Left ventricle myocardium inferior (tissue), 1 donor: ENCODE measurements at places on chromosomes 16 and 17. TPM values are rescaled to one million over a fixed set of nuclear protein-coding genes. Genes with fewer than 3 reads are reported as not detected.

TBC1D3B gene
- 3.4 TPM for total RNA-seq

RNF112 gene
- total RNA-seq, result 1.6 TPM

KRT222 gene
- total RNA-seq, result 0.38 TPM

MT3 gene
- total RNA-seq, result 4.1 TPM

ACAP1 gene
- total RNA-seq, result 13.4 TPM

RAB26 gene
- total RNA-seq, result 1.7 TPM

EEF2K gene
- total RNA-seq, result 22.1 TPM

- peaks cover 5% of the 10 kb centered on the region for H3K27me3 ChIP-seq
- H3K36me3 ChIP-seq, result peaks cover 35% of the 10 kb centered on the region
- H3K4me1 ChIP-seq, result peaks cover 52% of the 10 kb centered on the region
- peak overlapping the region; percentile 89 for H3K27ac ChIP-seq
- DNase-seq, result no peak
Measured at GRCh38 chr17:37642681-37643080, 565 bp downstream of the DDX52 start.

DNA sequence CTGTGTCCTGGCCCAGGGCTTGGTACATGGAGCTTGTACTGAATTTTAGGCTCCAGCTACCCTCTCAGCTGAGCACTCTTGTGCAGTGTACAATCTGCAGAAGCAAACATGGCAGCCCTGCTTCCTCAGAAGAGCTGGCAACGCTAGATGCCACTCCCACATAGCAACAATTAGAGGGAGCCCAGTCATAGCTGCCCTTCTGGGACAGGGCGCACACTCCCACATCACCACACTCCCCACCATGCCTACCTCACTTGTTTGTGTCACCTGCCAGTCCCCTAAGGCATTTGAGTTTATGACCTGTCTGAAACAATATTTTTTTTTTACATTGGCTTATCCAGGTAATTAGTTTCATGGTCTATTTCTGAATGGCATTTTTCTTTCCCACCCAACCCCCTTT, 72.3 kb downstream of the C17orf67 start:
- no peak overlapping the region for H3K4me3 ChIP-seq
- no peak overlapping the region for H3K27ac ChIP-seq
- H3K4me1 ChIP-seq, result no peaks in the 10 kb centered on the region
- peaks cover 12% of the 10 kb centered on the region for H3K27me3 ChIP-seq

DNA sequence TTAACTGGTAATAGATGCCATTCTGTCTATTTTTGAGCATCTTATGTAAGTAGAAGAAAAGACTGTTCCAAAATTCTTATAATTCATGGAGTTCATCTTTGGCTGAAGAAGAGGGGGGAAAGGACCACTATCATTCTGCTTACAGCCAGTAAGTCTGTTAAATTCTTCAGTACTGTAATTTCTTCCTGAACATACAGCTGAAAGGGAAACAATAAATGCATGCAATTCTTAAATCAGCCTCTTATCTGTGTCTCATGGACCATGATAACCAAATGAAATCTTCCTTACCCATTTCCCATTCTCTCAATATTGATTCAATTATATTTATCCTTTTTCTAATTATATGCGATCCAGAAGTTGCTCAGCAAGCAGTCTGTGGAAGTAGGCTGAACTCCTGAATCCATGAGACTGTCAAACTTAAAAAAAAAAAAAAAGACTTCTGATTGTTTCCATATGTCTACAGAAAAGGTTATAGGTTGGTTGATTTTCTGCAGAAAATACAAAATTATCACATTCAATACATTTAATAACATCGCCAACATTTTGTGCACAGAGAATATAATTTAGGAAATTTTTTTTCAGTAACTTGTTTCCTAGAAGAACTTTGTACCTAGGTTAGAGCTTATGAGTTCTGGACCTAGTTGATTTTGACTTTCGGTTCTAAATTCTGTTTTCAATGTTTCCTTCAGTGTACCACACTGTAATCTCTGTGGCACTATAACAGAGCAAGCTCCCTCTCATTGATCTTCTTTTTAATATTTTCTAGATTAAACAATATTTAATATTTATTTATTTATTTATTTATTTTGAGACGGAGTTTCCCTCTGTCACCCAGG, 1.2 kb upstream of the ABCA9 start:
- peaks cover 8% of the 10 kb centered on the region for H3K36me3 ChIP-seq
- no peak for DNase-seq
- no peaks in the 10 kb centered on the region for H3K4me1 ChIP-seq
- H3K27me3 ChIP-seq, result no peaks in the 10 kb centered on the region
- H3K4me3 ChIP-seq, result no peak overlapping the region

- no peaks in the 10 kb centered on the region for H3K27me3 ChIP-seq
- H3K4me3 ChIP-seq, result no peak overlapping the region
- H3K4me1 ChIP-seq, result peaks cover 12% of the 10 kb centered on the region
Measured at GRCh38 chr16:11050944-11051343, 106.6 kb downstream of the CLEC16A start.

GRCh38 chr16:64434526-64435069, 687.3 kb downstream of the CDH11 start:
- no peak overlapping the region for H3K4me3 ChIP-seq
- H3K36me3 ChIP-seq, result no peaks in the 10 kb centered on the region
- no peaks in the 10 kb centered on the region for H3K27me3 ChIP-seq
- DNase-seq, result no peak
- peaks cover 6% of the 10 kb centered on the region for H3K4me1 ChIP-seq

GRCh38 chr16:1438229-1439057, 5.9 kb downstream of the CCDC154 start:
- no peak overlapping the region for H3K4me3 ChIP-seq
- no peak overlapping the region for H3K27ac ChIP-seq
- H3K4me1 ChIP-seq, result no peaks in the 10 kb centered on the region
- H3K36me3 ChIP-seq, result no peaks in the 10 kb centered on the region
- no peak for DNase-seq

GRCh38 chr16:79839466-79840341, 239.2 kb upstream of the MAF start:
- no peaks in the 10 kb centered on the region for H3K36me3 ChIP-seq
- DNase-seq, result peak; percentile 38
- H3K4me3 ChIP-seq, result no peak overlapping the region
- peak overlapping the region; percentile 13 for H3K27ac ChIP-seq

GRCh38 chr16:83538707-83539106, 269.1 kb upstream of the HSBP1 start:
- no peaks in the 10 kb centered on the region for H3K27me3 ChIP-seq
- DNase-seq, result no peak
- no peaks in the 10 kb centered on the region for H3K36me3 ChIP-seq
- no peak overlapping the region for H3K4me3 ChIP-seq
- H3K4me1 ChIP-seq, result no peaks in the 10 kb centered on the region
- H3K27ac ChIP-seq, result no peak overlapping the region

GRCh38 chr17:69714669-69715068, 300.2 kb downstream of the MAP2K6 start:
- H3K27me3 ChIP-seq, result no peaks in the 10 kb centered on the region
- DNase-seq, result no peak
- H3K27ac ChIP-seq, result no peak overlapping the region
- H3K4me1 ChIP-seq, result no peaks in the 10 kb centered on the region
- no peak overlapping the region for H3K4me3 ChIP-seq
- no peaks in the 10 kb centered on the region for H3K36me3 ChIP-seq

- no peak for DNase-seq
- H3K36me3 ChIP-seq, result peaks cover 3% of the 10 kb centered on the region
- H3K27me3 ChIP-seq, result no peaks in the 10 kb centered on the region
- H3K4me3 ChIP-seq, result no peak overlapping the region
Measured at GRCh38 chr17:60888812-60889709, 211.4 kb downstream of the BCAS3 start.

GRCh38 chr17:7884581-7885366, 3.8 kb upstream of the CHD3 start:
- no peaks in the 10 kb centered on the region for H3K27me3 ChIP-seq
- H3K36me3 ChIP-seq, result peaks cover 12% of the 10 kb centered on the region
- peak overlapping the region; percentile 88 for H3K4me3 ChIP-seq
- peaks cover 67% of the 10 kb centered on the region for H3K4me1 ChIP-seq
- peak overlapping the region; percentile 98 for H3K27ac ChIP-seq

GRCh38 chr17:752620-753219, 656 bp upstream of the GEMIN4 start:
- peak overlapping the region; percentile 99 for H3K4me3 ChIP-seq
- DNase-seq, result peak; percentile 75

DNA sequence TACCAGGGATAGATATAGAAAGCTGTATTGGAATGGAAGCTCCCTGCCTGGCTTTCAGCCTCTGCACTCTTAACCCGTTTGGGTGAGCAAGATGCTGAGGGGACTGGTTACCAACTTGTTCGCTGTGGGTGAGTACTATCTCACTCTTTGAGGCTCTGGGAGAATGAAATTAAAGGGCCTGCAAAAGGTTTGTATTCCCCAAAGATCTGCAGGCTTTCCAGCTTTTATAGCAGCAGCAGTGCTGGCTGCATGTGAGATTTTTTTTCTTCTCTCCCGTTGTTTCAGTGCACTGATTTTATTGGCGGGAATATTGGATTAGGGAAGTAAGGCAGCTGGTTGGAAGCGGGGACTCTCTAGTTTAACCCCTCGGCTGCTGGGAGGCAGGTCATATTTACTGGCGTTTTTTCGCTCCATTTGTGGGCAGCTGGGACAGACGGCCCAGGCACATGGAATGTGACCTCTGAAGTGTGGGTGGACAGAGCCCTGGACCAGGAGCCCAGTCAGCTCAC, 30.9 kb downstream of the C17orf75 start:
- no peaks in the 10 kb centered on the region for H3K36me3 ChIP-seq
- DNase-seq, result no peak
- peaks cover 18% of the 10 kb centered on the region for H3K27me3 ChIP-seq
- peak overlapping the region; percentile 22 for H3K4me3 ChIP-seq
- no peaks in the 10 kb centered on the region for H3K4me1 ChIP-seq

GRCh38 chr16:83021045-83021444, 394.3 kb downstream of the CDH13 start:
- H3K27me3 ChIP-seq, result no peaks in the 10 kb centered on the region

GRCh38 chr17:10021272-10021984, 116.4 kb upstream of the RCVRN start:
- no peak overlapping the region for H3K4me3 ChIP-seq
- DNase-seq, result no peak
- peak overlapping the region; percentile 37 for H3K27ac ChIP-seq
- H3K27me3 ChIP-seq, result no peaks in the 10 kb centered on the region
- no peaks in the 10 kb centered on the region for H3K36me3 ChIP-seq

GRCh38 chr17:16987830-16988601, 16.1 kb upstream of the TNFRSF13B start:
- peak; percentile 70 for DNase-seq
- no peaks in the 10 kb centered on the region for H3K36me3 ChIP-seq
- H3K4me1 ChIP-seq, result peaks cover 18% of the 10 kb centered on the region
- no peak overlapping the region for H3K4me3 ChIP-seq

- H3K27ac ChIP-seq, result no peak overlapping the region
- no peaks in the 10 kb centered on the region for H3K27me3 ChIP-seq
- H3K36me3 ChIP-seq, result no peaks in the 10 kb centered on the region
- no peaks in the 10 kb centered on the region for H3K4me1 ChIP-seq
- no peak overlapping the region for H3K4me3 ChIP-seq
Measured at GRCh38 chr16:56709443-56710040, 20.4 kb upstream of the NUP93 start.

- H3K27ac ChIP-seq, result no peak overlapping the region
- peaks cover 26% of the 10 kb centered on the region for H3K4me1 ChIP-seq
- no peak for DNase-seq
Measured at GRCh38 chr17:49513044-49513395, 17.9 kb downstream of the NGFR start.

DNA sequence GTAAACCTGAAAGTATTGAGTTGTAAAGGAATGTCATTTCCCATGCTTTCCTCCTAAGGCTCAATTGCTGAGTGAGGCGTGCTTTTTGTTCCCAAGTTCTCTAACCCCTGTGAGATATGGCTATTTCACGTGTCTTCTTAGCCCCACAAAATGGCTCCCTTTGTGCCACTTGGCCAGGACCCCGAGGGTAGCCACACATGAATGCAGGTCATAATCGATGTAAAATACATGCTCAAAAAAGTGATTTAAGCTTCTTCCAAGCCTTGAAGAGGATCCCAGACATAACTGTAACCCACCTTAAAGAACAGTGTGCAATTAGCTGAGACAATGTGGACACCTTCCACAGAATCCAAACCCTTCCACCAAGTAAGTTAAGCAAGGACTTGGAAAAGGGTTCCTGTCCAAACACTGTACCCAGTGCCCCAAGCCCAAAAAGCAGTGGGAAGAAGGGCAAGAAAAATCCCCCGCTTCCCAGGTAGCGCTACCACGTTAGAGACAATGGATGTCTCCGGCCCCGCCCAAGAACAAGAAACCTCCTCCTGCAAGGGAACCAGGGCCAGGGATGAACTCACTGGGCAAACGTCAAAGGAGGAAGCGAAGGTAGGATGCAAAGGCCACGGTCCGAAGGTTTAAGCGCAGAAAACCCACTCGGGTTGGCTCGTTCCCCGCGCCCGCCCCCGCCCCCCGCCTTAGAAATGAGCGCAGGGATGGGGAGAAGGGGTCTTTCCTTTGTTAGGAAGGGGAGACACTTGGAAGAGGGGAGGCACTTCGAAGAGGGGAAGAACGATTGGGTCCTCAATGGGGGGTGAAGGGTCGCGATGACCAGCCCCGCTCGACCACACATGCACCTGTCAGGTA, 1.2 kb downstream of the JPT1 start:
- H3K36me3 ChIP-seq, result no peaks in the 10 kb centered on the region
- no peak for DNase-seq
- no peaks in the 10 kb centered on the region for H3K27me3 ChIP-seq

GRCh38 chr17:16491703-16492612, at the start of gene LRRC75A:
LRRC75A (minus strand) TSS chr17:16492193; CDS start chr17:16491990, 203 bp downstream.
- H3K4me3 ChIP-seq, result peak within 1 kb of the TSS; percentile 71
- peaks cover 28% of the 10 kb centered on the region for H3K4me1 ChIP-seq
- H3K27ac ChIP-seq, result no peak within 1 kb of the TSS
- no peaks in the 10 kb centered on the region for H3K36me3 ChIP-seq

- H3K4me1 ChIP-seq, result no peaks in the 10 kb centered on the region
- H3K27me3 ChIP-seq, result no peaks in the 10 kb centered on the region
- peak; percentile 68 for DNase-seq
- H3K27ac ChIP-seq, result no peak overlapping the region
Measured at GRCh38 chr16:546909-547770, 13.1 kb upstream of the PRR35 start.
